ENCODE measurements at places on chromosomes 12 and 14. TPM values are rescaled to one million over a fixed set of nuclear protein-coding genes. Genes with fewer than 3 reads are reported as not detected.

DNA sequence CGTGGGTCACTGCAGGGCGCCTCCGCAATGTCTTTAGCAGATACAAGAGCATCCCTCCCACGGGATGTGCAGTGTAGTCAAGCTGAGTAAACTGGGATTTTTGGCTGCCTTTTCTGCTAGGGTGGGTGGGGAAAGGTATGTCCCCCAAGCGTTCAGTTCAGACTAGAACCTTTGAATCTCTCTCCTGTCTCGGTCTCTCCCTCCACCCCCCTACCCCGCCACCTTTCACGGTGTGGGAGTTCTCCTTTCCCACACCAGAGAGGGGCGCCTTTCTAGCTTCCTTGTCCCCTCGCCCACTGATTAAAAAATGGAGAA lies 525 bp upstream of the FAR2 start:
- DNase-seq = no peak

DNA sequence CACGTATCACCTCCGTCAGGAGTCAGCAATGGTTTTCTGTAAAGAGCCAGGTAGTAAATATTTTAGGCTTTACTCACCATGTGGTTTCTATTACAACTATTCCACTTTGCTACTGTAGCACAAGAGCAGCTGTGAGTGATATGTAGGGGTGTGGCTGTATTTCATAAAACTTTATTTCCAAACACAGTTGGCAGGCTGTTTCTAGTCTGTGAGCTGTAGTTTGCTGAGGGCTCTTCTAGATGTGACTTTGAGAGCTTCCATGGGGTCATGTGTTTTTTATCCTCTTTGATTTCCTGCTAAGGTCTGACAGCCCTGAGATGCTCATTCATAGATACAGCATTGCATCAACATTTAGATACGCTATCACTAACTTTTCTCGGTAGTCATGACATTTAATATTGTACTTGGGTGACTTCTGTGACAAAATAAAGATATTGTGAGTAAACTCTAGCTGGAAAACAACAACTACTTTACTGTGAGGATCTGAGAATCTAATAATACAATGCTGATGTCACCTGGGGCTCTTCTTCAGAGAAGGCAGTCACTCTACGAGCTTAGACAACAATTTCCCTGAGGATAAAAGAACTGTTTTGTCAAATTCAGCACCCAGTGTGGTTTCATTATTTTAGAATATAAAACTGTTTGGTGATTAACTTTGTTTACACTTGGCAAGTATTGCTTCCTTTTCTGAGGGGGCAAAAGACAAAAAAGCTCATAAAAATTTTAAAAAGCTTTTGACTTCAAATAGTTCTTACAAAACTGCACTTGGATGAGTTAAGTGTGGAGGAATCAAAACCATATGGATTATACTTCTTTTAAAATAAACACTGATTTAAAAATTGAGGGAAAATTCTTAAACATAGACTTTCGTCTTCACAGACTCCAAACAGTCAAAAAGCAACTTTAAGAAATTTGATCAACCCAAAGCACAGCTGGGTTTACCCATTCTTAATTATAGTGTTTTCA lies 231.2 kb upstream of the DCN start:
- peak; percentile 34 for DNase-seq

GPRC5D gene
- not detected for total RNA-seq

ANKS1B gene
- total RNA-seq = 6.7 TPM
